Activated T-cell treated with anti-CD3 and anti-CD28 coated beads, Interleukin-2, amount 50 U/mL, for 72 hours (primary cell): ENCODE measurements at places on chromosomes 13 and 19.
A peak's percentile ranks its signal among the peaks of the same experiment; 100 is the strongest.

DNA sequence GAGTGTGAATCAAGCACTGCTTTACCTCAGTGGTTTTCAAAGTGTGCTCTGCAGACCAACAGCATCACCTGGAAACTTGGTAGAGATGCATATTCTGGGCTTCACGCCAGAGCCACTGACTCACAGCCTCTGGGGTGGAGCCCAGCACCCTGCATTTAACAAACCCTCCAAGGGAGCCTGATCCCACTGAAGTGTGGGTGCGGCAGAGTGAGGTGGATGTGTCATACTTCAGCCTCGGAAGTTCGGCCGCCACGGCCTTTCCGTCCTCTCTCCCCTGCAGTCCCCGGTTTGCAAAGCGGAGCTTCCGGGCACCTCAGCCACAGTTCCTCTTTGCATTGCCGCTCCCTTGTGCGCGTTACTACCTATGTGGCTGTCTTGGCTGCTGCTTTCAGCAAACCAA lies 33.3 kb upstream of the MICU2 start:
- peak; percentile 39 for DNase-seq

- DNase-seq: no peak
These were observed 149.7 kb upstream of the SERP2 start for GRCh38 chr13:44223770-44224444.

GRCh38 chr19:52170304-52170703 lies 1.1 kb downstream of the ZNF836 start:
- no peak for DNase-seq

GRCh38 chr19:31070146-31071065 lies 278.8 kb downstream of the TSHZ3 start:
- no peak for DNase-seq

DNA sequence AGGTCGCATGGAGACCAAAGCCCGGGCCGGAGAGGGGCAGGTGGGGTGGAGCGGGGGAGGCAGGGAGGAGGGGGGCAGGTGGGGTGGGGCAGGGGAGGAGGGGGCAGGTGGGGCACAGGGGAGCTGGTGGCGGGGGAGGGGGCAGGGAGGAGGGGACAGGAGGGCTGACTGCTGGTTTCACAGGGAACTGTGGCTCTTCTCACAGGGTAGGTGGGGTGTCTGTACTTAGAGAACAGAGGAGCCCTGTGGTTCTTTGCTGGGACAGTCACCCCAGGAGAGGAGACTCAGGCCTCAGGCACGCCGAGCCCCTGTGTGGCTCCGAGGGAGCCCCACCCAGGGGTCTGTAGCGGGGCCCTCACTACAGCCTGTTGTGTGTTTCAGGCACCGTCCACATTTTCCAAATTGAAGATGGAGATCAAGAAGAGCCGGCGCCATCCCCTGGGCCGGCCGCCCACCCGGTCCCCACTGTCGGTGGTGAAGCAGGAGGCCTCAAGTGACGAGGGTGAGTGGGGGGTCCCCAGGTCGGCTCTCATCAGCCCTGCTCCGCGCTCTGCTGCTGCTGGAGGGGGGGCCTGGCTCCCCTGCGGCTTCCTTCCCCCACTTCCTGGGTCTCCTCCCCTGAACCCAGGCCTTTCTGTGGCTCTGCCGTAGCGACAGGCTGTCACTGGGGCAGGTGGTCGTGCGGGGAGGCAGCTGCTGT lies 162.7 kb downstream of the KDM4B start:
- DNase-seq: peak; percentile 13

DNA sequence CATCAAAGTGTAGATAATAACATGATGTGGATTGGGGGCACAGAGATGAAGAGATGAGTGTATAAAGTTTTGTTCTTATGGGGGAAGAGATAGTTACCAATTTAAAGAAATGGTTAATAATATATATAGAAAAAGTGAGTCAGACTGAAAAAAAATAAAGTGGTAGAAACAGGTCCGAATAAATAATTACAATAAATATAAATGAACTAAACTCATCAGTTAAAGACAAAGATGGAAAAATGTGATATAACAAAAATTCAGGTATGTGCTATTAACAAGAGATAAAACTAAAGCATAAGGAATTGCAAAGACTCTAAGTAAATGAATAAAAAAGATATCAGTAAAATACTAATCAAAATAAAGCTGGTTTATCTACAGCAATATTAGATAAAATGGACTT lies 61.1 kb upstream of the KPNA3 start:
- no peak for DNase-seq

GRCh38 chr13:73844986-73845385 lies 289.2 kb downstream of the KLF12 start:
- no peak for DNase-seq

DNA sequence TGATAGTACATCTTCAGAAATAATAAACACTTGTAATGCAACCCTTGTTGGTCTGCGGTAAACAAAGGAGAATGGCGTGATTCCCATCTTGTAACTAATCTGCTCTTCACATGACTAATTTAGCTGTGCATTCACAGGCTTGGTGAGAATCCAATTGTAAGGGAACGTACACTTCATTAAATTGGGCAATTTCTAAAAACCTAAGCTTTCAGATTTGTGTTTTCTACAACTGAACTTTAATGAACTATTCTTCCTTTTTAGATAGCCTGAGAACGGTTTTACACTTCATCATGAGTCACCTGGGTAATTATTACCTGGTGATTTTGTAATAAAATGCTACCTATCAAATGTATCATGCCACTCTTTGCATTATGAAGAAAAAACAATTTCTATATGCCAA lies 306.9 kb downstream of the KLF5 start:
- no peak for DNase-seq

DNA sequence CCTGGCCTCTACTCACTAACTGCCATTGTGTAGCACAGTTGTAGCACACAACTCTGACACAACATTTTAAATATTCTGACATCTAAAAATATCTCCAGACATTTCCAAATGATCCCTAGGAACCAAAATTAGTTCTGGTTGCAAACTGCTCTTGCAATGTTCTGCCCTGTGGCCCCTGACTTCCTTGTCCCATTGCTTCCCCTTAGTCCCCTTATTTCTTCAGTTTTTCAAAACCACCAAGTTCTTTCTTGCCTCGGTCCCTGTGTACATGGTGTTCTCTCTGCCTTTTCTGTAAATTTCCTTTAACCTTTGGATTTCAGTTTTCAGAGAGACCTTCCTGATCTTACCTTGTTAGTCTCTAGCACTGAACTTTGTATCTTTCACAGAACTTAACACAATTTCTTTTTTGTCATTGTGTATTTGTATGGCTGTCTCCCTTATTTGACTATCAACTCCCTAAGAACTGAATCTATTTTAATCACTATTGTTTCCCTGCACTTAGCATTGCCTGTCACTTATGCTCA lies 87.6 kb upstream of the MLNR start:
- no peak for DNase-seq

- DNase-seq: no peak
These were observed 614 bp upstream of the PNMA8A start for GRCh38 chr19:46471811-46472543.

GRCh38 chr19:47853003-47853402 lies 6.0 kb upstream of the TPRX2 start:
- no peak for DNase-seq

DNA sequence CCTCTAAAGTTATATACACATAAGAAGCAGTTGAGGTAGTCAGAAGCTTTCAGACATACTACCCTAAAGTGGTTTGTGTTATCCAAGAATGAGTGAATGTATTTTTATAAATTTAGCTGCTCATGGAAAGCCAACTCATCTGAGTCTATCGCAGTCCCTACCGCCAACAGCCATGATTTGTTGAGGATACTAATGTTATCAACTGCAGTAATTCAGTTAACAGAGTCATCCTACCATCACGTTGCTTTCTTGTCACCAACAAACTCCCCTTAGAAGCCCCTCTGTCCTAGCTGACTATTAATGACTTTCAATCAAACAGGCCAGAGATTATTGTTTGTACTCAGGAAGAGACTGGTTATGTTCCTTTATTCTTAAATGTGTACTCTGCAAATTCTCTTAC lies 169.9 kb downstream of the DCT start:
- DNase-seq: no peak

GRCh38 chr13:49314344-49314882 lies 66.7 kb downstream of the CDADC1 start:
- DNase-seq: no peak

- peak; percentile 63 for DNase-seq
These were observed 142.4 kb downstream of the MYCBP2 start for GRCh38 chr13:77184455-77184854.

- DNase-seq: no peak
These were observed 8.8 kb downstream of the STK11 start for GRCh38 chr19:1214299-1214861.

DNA sequence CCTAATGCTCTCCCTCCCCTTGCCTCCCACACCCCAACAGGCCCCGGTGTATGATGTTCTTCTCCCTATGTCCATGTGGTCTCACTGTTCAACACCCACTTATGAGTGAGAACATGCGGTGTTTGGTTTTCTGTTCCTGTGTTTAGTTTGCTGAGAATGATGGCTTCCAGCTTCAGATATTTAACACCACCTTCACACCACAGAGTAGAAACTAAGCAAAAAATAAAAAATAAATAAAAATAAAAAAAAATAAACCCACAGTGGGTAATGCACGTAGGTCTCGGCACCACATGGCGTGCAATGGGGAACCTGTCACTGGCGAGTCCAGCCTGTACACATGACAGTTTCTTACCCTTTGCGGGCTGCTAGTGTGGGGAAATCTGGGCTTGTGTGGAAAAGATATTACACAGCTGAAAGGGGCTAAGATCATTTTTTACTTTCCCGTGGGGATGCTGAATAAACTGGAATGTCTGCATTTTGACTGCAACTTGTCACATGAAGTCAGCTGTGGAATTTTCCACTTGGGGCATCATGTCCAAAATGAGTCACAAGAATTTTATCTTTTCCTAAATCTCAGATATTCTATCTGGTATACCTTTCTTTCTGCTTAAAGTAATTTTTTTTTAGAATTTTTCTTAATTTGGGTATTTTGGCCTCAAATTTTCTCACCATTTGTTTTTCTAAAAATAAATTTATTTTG lies 170.5 kb downstream of the IRS2 start:
- DNase-seq: no peak

DNA sequence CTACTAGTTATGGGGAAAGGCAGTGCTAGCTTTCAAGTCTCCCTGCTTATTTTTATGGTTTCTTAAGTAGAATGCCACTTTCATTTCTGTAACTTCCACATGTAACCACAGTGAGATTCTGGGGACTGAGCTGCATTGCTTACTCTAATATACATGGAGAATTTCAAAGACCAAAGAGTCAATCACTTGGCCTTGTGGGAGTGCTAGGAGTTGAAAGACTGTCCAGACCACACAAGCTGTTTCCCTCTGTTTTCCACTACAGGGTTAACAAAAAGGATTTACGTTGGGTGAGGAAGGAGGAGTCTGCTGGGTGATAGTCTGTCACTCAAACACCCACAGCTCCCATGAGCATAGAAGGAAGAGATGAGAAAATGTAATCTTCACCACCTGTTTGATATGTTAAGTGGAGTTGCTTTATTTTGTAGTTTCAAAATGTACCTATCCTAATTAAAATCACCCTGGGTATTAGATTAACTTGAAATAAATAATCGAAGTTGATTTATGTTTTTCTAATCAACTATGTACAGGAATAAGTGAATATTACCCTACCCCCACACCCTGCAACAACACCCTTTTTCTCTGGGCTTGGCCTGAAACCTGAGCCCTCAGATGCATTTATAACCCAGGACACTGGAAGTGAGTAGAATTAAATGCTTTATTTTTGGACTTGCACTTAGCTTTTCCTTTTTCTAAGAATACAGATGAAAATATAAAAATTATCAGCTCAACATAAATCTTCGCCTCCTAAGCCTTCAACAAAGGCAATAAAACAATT lies 225.8 kb upstream of the SLC10A2 start:
- no peak for DNase-seq

GRCh38 chr19:16359074-16359473 lies 34.4 kb downstream of the KLF2 start:
- DNase-seq: no peak

DNA sequence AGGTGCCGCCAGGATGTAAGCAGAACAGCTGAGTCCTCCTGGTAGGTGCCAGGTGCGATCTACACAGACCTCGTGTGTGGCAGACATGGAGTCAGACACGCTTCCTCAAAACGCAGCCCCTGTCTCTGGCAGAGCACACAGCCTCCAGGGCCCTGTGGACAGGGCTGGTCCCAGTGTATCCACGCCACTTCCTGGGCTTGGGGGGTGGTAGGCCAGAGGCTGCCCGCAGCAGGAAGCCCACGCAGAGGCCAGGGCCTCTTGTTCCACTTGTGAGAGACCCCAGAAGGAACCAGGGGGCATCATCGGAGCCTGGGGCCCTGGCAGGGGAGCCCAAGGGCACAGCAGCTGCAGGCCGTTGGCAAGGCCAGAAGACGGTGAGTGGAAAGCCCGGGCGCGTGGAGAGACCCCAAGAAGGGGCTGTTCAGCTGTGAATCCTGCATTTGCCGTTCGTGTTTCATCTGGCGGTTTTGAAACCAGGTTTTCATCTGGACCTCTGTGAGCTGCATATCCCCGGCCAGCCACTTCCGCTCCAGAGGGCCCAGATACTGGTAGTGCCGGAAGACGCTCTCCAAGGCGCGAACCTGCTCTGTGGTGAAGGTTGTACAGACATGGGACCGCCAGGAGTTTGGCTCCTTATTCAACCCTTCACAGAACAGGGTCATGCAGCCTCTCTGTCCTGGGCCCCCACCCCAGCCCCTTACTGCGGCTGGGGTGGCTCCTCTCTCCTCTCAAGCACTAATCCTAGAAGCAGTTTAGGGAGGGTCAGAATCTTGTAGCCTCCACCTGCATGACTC lies 25.1 kb upstream of the SLITRK1 start:
- DNase-seq: no peak

GRCh38 chr19:28711411-28711810 lies 501.5 kb downstream of the UQCRFS1 start:
- no peak for DNase-seq

DNA sequence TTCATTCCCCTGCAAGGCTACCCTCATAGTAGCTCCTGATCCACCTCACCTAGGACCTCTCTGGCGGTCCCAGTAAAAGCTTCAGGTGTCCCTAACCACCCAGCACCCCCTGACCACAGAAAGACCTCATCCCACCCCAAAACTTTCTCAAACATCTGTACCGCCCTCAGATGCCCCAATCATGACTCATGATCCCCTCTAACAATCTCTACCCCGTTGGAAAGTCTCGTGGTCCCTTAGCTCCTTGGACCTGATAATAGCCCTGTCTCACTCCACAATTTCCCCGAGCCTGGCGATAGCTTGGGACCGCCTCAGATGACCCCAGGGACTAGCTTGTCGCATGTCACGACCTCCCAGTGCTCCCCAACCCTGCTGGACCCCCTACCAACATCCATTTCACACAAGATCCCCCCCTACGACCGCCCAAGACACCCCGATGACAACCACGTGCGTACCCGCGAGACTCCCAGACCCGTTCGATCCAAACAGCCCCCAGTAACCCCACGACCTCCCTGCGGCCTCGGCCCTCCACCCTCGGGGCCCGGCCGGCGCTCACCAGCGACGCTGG lies 450 bp downstream of the NDUFA11 start:
- DNase-seq: peak; percentile 25

- no peak for DNase-seq
These were observed 1169.0 kb downstream of the DIAPH3 start for GRCh38 chr13:58994777-58995176.

DNA sequence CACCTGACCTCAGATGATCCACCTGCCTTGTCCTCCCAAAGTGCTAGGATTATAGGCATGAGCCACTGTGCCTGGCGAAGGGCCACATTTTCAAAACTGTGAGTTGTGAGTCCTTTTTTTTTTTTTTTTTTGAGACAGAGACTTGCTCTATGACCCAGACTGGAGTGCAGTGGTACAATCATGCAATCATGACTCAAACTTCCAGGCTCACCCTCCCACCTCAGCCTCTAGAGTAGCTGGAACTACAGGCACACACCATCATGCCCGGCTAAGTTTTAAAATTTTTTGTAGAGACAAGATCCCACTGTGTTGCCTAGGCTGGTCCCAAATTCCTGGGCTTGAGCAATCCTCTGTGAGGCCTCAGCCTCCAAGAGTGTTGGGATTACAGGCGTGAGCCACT lies 3.8 kb upstream of the MYPOP start:
- no peak for DNase-seq
